ENCODE measurements at places on chromosomes 4 and X.

GRCh38 chr4:163367651-163368050, 24.0 kb downstream of the NPY5R start:
- DNase-seq: no peak

GRCh38 chr4:1819816-1820215, 26.7 kb downstream of the FGFR3 start:
- no peak for DNase-seq

- DNase-seq: no peak
Measured at GRCh38 chr4:94396984-94397383, 54.3 kb upstream of the HPGDS start.

DNA sequence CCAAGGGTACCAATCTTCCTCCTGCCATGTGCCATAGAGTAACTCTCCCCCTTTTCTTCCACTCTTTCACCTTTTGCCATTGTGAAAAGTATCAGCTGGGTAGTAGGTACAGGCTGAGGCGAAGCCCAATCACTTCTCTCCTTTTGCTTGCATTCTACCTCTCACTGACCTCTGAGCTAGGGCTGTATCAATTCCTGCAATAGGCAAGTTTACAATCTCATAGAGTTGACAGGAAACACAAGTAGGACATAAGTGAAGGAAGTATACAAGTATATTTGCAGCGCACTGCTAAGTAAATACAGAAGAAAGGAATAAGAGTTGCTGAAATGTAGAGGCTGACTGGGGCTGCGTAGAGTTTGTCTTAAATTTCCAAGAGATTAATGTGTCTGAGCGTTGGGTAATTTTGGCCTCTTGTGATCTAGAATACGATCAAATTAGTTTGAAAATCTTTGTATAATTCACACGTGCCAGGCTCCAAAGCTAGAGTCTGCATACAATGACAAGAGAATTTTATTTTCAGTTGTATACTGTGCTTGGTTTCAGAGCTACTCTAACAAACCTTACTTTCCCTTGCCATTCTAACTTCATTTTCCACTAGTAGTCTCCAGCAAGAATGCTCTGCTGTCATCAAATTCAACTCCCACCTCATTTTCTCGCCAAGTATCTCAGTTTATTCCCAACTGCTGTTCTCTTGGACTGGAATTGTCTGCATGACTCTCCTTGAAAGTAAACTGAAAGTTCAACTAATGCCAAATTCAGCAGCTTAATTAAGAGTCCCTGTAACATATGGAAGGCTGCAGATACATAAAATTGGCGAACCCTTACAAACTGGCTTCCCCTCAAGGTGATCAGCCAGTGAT, 90.3 kb downstream of the ATP11C start:
- no peak for DNase-seq

DNA sequence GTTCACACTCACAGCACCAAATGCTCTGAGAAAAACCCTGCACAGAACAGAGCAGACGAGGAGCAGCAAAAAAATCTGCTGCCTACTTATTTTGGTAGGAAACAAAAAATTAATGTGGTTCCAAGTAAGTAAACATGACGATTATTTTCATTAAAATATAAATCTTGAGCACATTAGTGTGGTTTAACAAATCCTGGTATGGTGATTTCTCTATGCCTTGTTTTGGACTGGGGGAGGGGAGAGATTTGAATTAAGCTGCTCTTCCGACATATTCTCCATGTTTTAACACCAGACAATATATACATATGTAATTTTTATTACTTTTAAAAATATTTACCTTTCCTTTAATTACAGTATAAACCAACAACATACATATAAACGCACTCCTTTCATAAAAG, 1.8 kb downstream of the CAMK2D start:
- DNase-seq: no peak

- no peak for DNase-seq
Measured at GRCh38 chr4:41215969-41216293, 1.6 kb upstream of the APBB2 start.

- DNase-seq: no peak
Measured at GRCh38 chr4:88660446-88661294, 37.0 kb downstream of the NAP1L5 start.

- no peak for DNase-seq
Measured at GRCh38 chr4:54400802-54401201, 171.7 kb downstream of the PDGFRA start.

DNA sequence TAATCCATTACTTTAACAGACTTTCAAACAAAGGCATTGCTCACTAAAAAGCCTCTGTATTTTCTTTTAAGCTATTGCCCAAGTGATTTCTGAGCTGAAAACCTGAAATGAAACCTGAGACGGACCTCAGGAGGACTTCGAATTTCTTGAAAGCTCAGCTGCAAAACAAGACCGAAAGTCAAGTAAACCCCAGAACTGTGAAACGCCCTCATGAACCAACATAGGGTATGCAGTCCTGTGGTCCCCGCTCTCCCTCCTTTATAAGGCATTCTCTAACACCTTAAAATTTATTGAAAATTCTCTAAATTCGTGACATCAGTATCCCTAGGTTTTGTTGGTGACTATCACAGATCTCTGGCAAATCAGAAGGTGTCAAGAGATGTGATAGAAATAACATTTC, 91.8 kb downstream of the SHISA3 start:
- no peak for DNase-seq

GRCh38 chrX:13215729-13216128, 104.1 kb downstream of the ATXN3L start:
- DNase-seq: no peak

DNA sequence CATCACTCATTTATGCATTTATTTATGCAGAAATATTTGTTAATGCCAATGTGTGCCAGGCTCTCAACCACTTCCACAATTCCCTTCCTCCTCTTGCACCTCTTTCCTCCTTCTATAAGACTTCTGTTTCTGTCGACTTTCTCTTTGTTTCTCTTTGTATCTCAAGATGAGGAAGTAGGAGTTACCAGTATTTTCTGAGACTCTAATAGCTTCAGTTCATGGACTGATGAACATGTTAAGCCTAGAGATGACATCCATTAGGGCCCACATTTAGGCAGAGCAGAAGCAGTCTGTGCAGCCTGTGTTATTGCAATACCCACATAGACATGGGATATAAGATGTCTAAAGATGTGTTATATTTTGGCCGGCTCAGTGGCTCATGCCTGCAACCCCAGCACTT, 241.8 kb upstream of the SMIM31 start:
- DNase-seq: no peak

DNA sequence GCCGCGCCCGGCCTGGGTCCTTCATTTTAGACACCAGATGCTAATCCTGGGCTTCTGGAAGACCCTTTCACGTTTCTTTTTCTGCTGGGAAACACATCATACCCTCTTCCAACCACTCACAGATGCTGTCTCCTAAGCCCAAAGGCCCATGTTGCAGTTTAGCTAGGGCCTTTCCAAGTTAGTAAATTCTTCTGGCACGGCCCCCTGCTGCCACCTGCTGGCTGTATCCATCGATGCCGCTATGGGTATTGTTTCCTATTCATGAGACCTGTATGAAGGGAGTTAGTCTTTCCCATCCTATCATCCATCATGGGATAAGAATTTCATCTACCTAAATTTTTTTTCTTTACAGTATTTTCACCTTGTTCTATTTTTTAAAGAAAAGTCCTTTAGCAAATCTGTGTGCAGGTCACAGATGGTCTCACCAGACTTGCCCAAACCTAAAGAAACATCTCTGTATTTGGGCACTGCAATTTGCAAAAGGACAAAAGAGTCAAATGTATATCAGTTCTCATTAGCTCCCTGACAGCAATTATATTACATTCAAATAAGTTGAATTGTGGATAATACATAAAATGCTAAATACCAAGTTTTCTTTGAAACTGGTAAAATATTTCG, 37.8 kb upstream of the SLC9A7 start:
- peak; percentile 5 for DNase-seq

DNA sequence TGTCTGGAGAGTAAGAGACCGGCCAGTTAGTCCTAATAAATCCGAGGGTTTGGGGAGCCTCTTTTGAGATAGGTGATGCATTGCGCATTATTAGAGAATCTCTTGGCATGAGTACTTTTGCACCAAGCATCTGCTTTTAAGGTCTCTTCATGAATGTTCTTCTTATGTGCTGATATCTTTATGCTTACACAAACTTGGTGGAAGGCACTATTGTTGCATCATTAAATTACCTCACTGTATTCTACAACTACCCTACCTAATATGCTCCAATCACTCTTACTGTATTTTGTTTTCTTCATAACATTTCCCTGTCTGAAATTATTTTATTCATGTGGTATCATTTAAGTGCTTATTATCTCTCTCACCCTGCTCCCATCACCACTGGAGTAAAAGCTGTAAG, 151.6 kb downstream of the PALLD start:
- no peak for DNase-seq

DNA sequence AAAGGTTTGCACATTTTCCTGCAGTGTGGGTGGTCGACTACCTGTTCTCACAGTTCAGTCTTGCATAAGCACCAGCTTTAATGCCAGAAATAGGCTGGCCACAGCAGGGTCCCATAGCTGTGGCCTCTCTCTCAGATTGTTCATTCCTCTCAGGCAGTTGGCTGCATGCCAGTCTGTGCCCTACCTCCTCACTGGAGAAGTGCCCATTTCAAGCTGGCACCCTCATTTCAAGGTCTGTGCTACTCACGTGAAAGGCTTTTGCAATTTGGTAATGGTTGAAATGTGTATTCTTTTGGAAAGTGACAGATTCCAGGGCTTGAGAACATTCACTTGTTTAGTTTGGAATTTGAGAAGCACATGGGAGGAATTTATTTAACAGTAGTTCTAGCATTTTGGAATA, 28.9 kb upstream of the MTMR1 start:
- DNase-seq: peak; percentile 23

- DNase-seq: no peak
Measured at GRCh38 chr4:3338976-3339531, 46.2 kb downstream of the RGS12 start.

- DNase-seq: no peak
Measured at GRCh38 chr4:27350161-27350560, 489.5 kb downstream of the STIM2 start.

- DNase-seq: no peak
Measured at GRCh38 chrX:106286053-106286650, 118.0 kb downstream of the PWWP3B start.

DNA sequence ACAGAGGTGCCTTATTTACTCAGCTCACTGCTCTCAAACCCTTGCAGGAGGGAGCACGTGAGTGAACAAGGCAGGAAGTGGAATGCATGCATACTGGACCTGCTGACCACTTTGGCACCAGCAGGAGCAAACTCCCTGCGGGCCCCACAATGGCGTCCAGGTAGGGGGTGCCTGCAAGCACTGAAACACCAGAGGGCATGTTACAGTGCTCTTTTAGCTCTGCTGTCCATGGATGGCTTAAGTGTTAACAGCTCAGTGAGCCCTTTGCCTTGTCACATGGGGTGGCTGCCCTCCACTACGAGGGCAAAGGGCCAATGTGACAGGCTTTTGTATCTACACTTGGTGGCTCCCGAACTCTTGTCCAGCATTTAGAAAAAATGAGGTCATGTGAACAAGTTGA, 199.5 kb upstream of the UGT8 start:
- DNase-seq: no peak

GRCh38 chr4:152206185-152206584, 329.7 kb downstream of the FBXW7 start:
- no peak for DNase-seq

DNA sequence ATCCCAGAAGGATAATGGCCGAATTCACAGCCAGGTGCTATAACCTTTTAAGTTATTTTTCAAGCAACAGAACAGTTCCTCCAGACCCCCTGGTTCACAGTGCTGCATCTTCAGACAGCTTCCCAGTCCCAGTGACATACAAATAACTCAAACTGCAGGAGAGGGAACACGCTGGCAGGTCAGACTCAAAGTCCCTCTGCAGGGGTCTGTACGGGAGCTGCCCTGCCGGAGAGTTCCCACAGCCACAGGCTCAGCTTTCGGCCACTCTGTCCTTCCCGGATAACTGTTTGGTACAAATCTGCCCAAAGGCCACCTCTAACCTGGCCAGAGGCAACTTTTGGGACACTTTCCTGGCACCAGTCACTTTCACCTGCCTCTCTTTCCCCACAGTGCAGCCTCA, 230.2 kb downstream of the AFAP1 start:
- DNase-seq: no peak

DNA sequence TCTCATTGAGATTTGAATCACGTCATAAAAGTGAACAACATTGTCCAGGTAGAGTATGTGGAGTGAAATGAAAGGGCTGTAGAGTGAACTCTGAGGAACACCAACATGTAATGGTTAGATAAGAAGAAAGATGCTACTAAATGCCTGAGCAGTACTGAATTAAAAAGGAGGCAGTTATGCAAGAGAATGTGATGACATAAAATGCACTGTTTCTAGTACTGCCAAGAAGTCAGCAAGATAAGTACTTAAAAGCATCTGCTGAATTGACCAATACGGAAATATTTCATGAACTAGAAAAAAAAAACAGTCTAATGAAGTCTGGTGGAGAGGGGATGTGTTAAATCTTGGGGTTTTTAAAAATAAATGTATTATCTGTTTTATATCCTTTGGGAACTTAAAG, 583.8 kb upstream of the GALNT7 start:
- no peak for DNase-seq
